Left lung (tissue), 14 donors: ENCODE measurements at places on chromosomes 6 and 20.

DNA sequence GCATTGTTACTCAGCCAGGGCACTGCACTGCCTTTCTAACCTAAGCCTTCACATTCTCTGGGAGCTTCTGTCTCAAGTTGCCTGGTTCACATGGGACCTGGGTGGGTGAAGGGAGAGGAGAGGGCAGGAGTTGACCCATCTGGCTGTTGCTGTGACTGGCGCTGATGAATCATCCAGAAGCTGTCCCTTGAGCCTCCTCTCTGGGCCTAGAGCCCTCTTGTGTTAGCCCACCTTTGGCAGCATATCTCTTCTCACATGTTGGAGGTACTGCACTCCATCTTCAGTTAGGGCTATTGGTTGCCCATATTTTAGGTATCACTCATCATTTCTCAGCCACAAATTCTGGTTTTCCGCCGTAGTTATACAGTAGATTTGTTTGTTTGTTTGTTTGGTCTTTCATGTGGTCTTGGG lies 19.8 kb downstream of the XRN2 start:
- no peak for DNase-seq

DNA sequence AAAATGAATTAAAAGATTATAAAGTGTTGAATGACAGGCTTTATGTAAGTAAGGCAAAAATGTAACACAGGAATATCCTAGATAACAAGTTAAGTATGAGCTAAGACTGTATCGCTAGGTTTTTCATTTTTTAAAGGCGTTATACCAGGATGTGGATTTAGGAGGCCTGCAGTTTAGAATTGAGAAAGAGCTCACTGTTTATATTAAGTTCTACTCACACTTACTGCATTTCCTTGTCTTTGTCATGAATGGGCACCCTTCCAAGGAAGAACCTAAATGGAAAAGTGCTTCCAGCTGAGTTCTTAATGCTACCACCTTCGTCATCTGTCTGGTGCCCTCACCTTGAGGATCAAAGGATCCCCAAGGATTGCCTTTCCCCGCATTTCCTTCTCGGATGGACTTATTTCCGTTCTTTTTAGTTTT lies 148.7 kb downstream of the SOX4 start:
- no peak for DNase-seq

DNA sequence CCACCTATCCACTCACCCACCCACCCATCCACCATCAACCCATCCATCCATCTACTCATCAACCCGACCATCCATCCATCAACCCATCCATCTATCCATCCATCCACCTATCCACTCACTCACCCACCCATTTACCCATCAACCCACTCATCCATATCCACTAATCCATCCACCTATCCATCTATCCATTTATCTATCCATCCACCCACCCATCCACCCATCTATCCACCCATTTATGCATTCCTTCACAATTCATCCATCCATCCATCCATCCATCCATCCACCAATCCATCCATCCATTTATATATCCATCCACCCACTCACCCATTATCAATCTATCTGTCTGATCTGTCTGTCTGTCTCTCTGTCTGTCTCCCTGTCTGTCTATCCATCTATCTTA lies 14.1 kb downstream of the BPIFB4 start:
- no peak for DNase-seq

- DNase-seq = no peak
Measured at GRCh38 chr20:50244352-50245149, 53.9 kb downstream of the CEBPB start.

- peak; percentile 63 for DNase-seq
Measured at GRCh38 chr20:19047040-19047950, 165.1 kb upstream of the SLC24A3 start.

DNA sequence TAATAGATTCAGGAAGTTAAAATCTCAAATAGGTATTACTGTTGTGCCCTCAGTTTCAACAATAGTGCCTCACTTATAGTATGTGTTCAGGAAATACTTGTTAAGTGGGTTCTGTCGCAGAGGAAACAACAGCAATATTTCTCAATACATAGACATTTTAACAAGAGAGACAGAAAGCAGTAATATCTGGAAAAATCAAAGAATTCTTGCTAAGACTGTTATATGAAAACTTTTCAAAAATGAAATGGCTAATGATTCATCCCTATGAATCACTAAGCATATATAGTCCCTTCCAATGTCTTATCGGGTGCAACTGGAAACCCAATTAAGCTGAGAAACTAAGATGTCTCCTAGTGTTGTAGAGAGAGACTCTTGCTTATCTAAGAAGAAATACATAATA lies 668.9 kb downstream of the TFAP2A start:
- no peak for DNase-seq

DNA sequence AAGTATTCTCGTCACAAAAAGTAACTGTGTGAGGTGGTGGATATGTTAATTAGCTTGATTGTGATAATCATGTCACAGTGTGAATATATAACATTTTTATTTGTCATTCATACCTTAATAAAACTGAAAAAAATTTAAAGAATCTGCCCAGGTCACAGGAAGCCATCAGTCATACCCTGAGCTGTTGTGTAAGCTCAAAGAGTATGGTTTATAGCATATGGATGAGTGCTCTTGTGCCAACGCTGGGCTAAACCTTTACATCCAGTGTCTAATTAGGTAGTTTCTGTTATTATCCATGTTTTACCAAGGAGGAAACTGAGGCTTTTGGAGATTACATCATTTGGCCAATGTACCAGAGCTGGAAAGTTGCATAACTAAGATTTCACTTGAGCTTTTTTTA lies 11.4 kb downstream of the PKIG start:
- DNase-seq = no peak

GRCh38 chr20:9040863-9041524 lies 27.9 kb upstream of the PLCB4 start:
- no peak for DNase-seq

GRCh38 chr6:6851059-6851948 lies 256.5 kb upstream of the RREB1 start:
- peak; percentile 57 for DNase-seq

DNA sequence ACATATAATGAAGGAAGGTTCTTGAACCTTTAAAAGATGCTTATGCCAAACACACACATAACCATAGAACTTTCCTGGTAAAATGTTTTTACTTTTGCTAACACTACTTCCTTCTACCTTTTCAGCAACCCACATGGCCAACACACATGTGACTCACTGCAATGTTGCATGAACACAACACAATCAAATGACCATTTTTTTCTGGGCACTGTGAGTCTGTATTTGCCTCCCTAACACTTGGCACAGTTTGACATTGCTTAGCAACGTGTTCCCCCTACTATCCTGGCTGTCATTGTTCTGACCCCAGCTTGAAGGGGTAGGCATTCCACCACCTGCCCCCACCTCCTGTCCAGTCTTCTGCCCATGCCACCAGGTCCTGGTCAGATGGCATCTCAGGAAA lies 204.8 kb upstream of the PRND start:
- no peak for DNase-seq

DNA sequence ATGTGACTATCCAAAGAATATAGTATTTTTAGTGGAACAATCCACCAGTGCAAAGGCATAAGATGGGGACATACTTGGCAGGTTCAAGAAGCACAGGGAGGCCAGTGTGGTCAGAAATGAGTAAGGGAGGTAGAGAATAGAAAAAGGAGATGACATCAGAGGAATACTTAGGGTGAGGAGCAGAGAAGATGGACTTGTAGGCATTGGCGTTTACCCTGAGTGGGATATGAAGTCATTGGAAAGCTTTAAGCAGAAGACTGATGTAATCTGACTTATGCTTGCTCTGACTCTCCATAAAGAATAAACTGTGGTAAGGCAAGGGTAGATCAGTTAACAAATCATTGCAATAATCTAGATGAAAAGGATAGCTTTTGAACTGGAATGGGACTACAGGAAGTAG lies 228.7 kb downstream of the GJA1 start:
- DNase-seq = no peak

DNA sequence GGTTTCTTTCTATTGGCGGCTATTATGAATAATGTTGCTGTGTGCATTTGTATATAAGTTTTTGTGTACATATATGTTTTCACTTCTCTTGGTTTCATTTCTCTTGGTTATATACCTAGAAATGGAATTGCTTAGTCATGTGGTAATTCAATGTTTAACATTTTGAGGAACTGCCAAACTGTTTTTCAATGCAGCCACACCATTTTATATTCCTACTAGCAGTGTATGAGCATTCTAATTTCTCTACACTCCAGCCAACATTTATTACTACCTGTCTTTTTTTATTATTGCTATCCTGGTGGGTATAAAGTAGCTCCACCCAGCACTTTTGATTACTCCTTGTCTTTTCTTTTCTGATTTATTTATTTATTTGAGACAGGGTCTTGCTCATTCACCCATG lies 54.8 kb downstream of the PHACTR2 start:
- no peak for DNase-seq

GRCh38 chr6:85641897-85642773 lies 551 bp downstream of the SYNCRIP start:
- peak; percentile 42 for DNase-seq

GRCh38 chr6:122422614-122423267 lies 23.3 kb downstream of the HSF2 start:
- DNase-seq = no peak

- no peak for DNase-seq
Measured at GRCh38 chr6:128311944-128312570, 208.3 kb downstream of the PTPRK start.

DNA sequence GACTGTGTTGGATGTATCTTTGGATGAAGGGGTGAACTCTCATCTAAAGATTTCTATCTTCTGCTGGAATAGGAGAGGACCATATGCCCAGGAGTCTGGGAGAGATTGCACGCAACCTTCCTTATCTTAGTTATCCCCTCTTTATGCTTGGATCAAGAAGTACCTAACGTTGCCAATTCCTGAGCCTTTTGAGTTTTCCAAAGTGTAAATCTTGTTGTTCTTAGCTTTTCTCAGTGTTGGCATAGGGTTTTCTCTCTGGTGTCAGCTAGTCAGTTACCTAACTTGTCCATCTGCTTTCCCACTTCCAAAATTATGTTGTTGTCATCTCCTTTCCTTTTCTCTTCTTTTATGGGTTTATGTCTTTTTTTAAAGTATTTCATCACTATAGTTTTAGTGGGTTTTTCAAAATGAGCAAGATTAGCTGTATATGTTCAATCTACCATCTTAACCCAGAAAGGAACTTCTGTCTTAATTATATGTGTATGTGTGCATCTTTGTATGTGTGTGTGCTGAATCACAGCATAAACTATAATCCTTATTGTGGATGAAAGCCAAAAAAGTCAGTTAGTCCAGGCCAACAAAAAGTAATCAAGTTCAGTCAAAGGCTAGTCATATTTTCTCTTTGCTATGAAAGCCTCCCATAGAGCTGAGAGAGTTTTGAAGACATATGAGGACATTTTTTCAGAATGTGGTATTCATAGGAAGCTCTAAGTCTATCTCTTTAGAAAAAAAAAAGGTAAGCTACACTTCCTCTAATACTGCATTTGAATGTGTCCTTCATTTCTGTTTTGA lies 72.1 kb downstream of the KHDC1L start:
- no peak for DNase-seq

GRCh38 chr6:38248500-38249234 lies 391.1 kb downstream of the BTBD9 start:
- DNase-seq = no peak

- peak; percentile 27 for DNase-seq
Measured at GRCh38 chr6:31128093-31128676, 7.9 kb upstream of the CDSN start.

GRCh38 chr6:157024745-157025144 lies 247.6 kb downstream of the ARID1B start:
- DNase-seq = no peak

GRCh38 chr6:96991618-96992342 lies 67.3 kb downstream of the KLHL32 start:
- no peak for DNase-seq

DNA sequence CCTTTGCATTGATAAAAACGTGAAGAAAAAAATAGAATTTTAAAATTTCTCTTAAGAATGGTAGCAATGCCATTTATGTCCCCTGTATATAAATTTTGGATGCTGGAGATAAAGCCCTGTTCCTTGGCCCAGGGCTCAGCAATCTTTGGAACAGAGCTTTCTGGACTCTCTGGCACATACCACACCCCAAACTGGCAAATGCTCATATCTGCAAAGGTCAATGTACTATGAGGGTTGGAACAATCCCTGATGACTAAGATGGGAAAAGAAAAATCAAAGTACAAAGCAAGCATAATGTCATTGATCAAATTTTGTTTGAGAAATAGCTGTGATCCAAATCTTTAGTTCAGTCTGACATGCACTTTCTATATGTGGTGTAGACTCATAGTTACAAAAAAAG lies 158.1 kb upstream of the HCRTR2 start:
- DNase-seq = no peak

- no peak for DNase-seq
Measured at GRCh38 chr6:134714113-134714512, 235.8 kb downstream of the ALDH8A1 start.

DNA sequence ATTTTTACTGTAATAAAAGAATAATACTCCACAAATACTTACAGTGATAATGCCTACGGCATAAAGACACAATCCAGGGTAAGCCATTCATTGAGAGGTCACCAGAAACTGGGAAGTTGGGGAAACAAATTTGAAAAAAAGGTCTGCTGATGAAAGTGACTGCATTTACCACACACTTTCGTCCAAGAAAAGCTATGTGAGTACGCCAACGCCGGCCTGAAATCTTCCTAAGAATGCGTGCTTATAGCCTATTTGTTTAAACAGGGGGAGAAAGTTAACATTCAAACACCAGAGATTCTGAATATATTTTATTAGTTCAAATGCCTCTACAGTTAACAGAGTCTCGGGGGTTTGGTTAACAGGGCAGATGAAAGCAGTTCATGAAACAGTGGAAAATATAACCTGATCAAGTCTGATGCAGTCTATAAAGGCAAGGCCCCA lies 657 bp upstream of the LTV1 start:
- no peak for DNase-seq

- no peak for DNase-seq
Measured at GRCh38 chr6:145689529-145689928, 45.8 kb downstream of the EPM2A start.

- no peak for DNase-seq
Measured at GRCh38 chr6:87682310-87682709, 19.7 kb downstream of the AKIRIN2 start.

GRCh38 chr6:139378882-139379341 lies 4.5 kb upstream of the CITED2 start:
- DNase-seq = no peak
